Stimulated activated CD8-positive, alpha-beta memory T cell treated with anti-CD3 and anti-CD28 coated beads, Interleukin-7, amount 100 ng/mL, for 4 hours (primary cell): ENCODE measurements at places on chromosomes 12 and 14.

GRCh38 chr12:95809000-95809680 lies 18.6 kb upstream of the NTN4 start:
- no peak for DNase-seq

DNA sequence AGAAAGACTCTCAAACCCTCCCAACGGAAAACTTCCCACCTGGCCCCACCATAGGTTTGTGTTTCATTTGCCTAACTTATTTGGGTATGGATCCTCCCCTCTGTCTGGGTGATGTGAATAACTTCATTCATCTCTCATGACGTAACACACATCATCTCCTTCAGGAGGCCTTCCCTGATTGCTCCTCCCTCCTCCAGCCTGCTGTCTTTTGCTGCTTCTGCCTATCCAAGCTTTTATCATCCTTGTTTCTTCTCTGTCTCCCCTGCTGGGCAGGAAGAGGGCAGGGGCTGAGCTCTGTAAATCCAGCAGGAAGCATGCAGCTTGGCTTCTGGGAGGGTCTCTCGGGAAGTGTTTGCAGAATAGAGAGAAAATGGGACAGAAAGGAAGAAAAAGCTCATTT lies 766.0 kb upstream of the TBX3 start:
- DNase-seq: no peak

GRCh38 chr12:63777340-63777739 lies 2.4 kb upstream of the RXYLT1 start:
- no peak for DNase-seq

GRCh38 chr12:118119449-118119879 lies 15.7 kb upstream of the VSIG10 start:
- DNase-seq: no peak

DNA sequence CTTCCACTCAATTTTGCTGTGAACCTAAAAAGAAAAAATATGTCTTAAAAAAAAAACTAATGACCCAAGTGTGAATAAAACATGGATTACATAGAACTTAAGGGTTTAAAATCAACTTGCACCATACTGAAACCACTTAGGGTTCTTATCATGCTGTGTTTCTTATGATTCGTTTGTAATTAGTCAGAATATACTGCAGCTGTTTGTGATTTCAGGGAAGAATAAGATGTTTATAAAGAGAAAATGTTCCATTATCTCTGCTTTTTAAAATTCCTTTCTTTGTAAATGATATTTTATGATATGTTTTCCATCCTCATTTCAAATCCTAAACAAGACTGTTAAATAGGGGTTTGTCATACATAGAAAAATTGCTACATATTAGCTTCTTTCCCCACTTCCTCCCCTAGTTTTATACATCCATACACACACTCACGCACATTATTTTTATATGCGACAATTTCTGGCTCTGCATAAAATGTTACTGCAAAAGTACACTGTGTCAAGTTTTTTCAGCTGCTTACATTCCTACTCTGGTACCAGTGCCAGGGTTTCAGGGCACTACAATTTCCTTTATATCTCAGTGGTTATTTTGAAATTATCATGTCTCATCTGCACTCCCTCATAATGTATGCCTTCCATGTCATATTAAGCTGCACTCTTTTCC lies 275.2 kb upstream of the GARIN6 start:
- DNase-seq: no peak

DNA sequence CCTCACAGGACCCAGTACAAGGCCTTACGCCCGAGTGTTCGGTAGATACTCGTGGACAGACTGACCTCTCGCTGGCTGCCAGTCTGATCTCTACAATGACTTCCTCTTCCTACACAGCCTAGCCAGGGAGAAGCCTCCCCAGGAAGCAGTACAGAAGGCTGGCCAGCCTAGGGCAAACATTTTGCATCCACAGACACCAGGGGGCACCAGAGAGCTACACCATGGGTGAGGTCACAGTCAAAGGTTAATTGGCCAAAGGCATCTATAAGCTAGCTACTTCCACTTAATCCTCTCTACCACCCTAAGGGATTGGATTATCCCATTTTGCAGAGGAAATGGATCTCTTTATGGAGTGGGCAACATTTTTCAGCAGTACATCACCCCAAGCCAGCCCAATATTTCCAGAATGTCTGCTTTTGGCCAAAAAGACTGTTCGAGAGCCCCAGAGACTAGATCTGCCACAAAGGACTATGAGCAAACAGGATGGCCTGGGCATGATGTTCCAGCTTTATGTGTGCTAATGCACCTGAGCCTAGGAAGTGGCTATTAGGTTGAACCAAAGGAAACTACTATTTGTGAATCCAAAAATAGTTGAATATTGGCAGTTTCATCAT lies 14.6 kb upstream of the PNMA1 start:
- DNase-seq: peak; percentile 79

GRCh38 chr12:30792648-30793499 lies 38.1 kb upstream of the CAPRIN2 start:
- no peak for DNase-seq

- DNase-seq: no peak
Observed at GRCh38 chr12:25789541-25789944, 168.9 kb upstream of the RASSF8 start.

DNA sequence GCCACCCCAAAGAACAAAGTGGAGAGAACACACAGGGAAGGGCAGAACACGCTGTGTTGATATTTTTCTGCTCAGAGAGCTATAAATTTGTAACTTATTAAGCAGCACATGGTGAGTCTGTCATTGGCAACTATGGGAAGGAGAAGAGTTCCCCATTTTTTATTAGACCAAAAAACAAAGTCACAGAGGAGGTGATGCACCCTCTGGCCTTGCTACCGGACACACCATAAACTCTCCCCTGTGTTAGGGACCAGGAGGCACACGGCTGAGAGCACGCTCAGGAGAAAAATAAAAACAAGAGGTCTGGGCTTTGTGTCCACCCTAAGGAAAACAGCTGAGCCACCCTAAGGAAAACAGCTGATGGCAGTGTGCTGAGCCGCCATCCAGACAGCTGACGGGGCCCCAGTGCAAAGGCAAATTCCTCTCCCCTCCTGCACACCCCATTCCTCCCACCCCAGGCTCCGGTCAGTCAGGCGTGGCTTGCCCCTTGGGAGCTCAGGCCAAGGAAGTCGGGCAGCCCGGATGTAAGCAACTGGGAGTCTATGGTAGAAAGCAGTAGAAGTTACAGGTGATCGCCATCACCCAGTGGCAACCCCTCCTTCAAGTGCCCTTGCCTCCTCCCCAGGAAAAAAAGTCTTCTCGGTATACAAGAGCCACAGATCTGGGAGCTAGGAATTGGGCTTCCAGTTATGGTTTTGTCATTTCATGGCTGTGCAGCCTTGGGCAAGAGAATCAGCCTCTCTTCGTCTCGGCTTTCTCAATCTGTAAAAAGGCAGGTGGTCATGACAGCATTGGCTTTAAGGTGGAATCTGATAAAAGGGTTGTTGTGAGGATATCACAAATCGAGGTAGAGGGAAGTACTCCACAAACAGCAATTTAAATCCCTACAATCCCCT lies 2.4 kb downstream of the PXN start:
- DNase-seq: no peak
